H9 (cell line): ENCODE measurements at places on chromosomes 2 and 18.

DNA sequence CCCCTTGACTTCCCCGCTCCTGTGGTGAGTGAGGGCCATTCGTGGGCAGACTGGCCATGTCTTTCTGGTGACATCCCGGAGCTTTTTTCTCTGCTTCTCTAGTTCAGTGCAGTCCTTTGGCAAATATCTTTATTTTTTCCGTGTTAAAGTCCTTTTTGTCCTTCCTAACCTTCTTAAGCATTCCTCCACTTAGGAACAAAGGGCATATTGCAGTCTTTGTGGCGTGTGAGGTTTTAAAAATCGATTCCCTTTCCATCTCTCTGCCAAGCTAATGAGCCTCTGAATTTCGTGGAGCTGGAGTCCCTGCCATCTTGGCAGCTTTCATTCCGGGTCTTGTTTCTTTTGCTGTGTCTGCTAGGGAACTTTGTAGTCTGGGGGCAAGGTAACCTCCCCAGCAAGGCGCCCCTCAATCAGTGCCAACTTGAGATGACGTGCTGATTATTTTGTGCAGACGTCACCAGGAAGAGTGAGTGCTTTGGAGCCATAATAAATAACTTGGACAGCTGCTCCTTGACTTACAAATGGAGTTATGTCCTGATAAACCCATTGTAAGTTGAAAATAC is 5.1 kb downstream of the CNNM3 start:
- no peak for DNase-seq

- DNase-seq, result no peak
These were observed 118.6 kb downstream of the MCFD2 start for GRCh38 chr2:46796843-46797625.

- no peak for DNase-seq
These were observed 284.1 kb downstream of the IRS1 start for GRCh38 chr2:226515344-226516055.

- DNase-seq, result no peak
These were observed 559.3 kb upstream of the ID2 start for GRCh38 chr2:8122520-8122919.
